Fibroblast of the aortic adventitia (primary cell): ENCODE measurements at places on chromosomes 7 and 10. TPM values are rescaled to one million over a fixed set of nuclear protein-coding genes. Genes with fewer than 3 reads are reported as not detected.

Gene SFMBT2
- 0.25 and 2.0 TPM in 2 replicates for total RNA-seq

Gene CCDC172
- not detected in 2 replicates for total RNA-seq

Gene C7orf57
- 0.09 TPM in 1 of 2 replicates, not detected in the other for total RNA-seq

Gene CNPY4
- 25.4 and 54.5 TPM in 2 replicates for total RNA-seq

Gene MBL2
- total RNA-seq: not detected in 2 replicates

Gene IL6
- total RNA-seq: 3.8 and 10.2 TPM in 2 replicates

Gene CFAP46
- total RNA-seq: 0.09 and 1.5 TPM in 2 replicates

Gene ATP6V1F
- total RNA-seq: 6.1 and 76.7 TPM in 2 replicates

Gene RET
- 0.08 and 0.27 TPM in 2 replicates for total RNA-seq

Gene DPYSL4
- 0.18 and 4.2 TPM in 2 replicates for total RNA-seq

Gene AZGP1
- total RNA-seq: not detected in 2 replicates

Gene MKI67
- 1.6 and 38.7 TPM in 2 replicates for total RNA-seq

Gene SDK1
- total RNA-seq: 0.27 TPM in 1 of 2 replicates, not detected in the other

Gene ST8SIA6
- total RNA-seq: 0.09 TPM in 1 of 2 replicates, not detected in the other

Gene TCF7L2
- total RNA-seq: 8.8 and 14.8 TPM in 2 replicates

Gene SPDYE16
- 0.09 and 0.33 TPM in 2 replicates for total RNA-seq
